Gastroesophageal sphincter (tissue), 4 donors: ENCODE measurements at places on chromosomes 13 and 19.

- peaks cover 67% of the 10 kb centered on the region for H3K4me1 ChIP-seq
- H3K27me3 ChIP-seq: no peaks in the 10 kb centered on the region
- H3K36me3 ChIP-seq: peaks cover 45% of the 10 kb centered on the region
- peak overlapping the region; percentile 85 for H3K4me3 ChIP-seq
- H3K27ac ChIP-seq: peak overlapping the region; percentile 98
Observed at GRCh38 chr19:54462655-54463530, 685 bp downstream of the LENG9 start.

- no peak overlapping the region for H3K27ac ChIP-seq
- no peak for ATAC-seq
- peaks cover 29% of the 10 kb centered on the region for H3K27me3 ChIP-seq
Observed at GRCh38 chr19:35502751-35503150, 10.7 kb downstream of the DMKN start.

- H3K27me3 ChIP-seq: peaks cover 38% of the 10 kb centered on the region
- H3K4me3 ChIP-seq: no peak overlapping the region
- H3K27ac ChIP-seq: no peak overlapping the region
- no peaks in the 10 kb centered on the region for H3K36me3 ChIP-seq
- no peaks in the 10 kb centered on the region for H3K4me1 ChIP-seq
Observed at GRCh38 chr19:46265217-46265828, 31.5 kb upstream of the HIF3A start.

GRCh38 chr13:51643105-51643881 lies 59.0 kb downstream of the WDFY2 start:
- H3K27ac ChIP-seq: no peak overlapping the region
- H3K4me1 ChIP-seq: peaks cover 15% of the 10 kb centered on the region
- no peaks in the 10 kb centered on the region for H3K27me3 ChIP-seq
- H3K4me3 ChIP-seq: no peak overlapping the region
- ATAC-seq: peak; percentile 25

- no peak overlapping the region for H3K4me3 ChIP-seq
- H3K4me1 ChIP-seq: no peaks in the 10 kb centered on the region
- no peaks in the 10 kb centered on the region for H3K27me3 ChIP-seq
Observed at GRCh38 chr13:39510316-39510695, 92.7 kb downstream of the LHFPL6 start.
